ENCODE measurements at places on chromosomes 1 and 21.

- DNase-seq: no peak
Measured at GRCh38 chr1:23576338-23577055, 17.2 kb upstream of the ID3 start.

DNA sequence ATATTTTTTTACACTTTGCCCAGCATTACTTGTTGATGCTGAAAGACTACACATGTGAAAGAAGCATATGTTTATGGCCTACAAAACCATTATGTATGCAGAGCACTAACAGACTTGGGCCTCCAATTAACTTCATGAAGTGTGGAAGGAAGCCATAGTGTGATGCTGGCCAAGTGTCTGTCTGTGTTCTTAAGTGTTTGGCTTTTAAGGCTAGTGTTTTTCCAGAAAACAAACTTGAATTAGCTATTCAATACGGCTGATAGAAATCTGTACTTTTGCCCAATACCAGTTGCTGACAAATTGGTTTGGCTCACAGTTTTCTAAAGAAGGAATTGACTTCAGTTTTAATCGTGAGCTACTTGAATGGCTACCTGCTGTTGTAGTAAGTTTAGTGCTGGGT lies 136.1 kb downstream of the ADGRL2 start:
- DNase-seq: no peak

DNA sequence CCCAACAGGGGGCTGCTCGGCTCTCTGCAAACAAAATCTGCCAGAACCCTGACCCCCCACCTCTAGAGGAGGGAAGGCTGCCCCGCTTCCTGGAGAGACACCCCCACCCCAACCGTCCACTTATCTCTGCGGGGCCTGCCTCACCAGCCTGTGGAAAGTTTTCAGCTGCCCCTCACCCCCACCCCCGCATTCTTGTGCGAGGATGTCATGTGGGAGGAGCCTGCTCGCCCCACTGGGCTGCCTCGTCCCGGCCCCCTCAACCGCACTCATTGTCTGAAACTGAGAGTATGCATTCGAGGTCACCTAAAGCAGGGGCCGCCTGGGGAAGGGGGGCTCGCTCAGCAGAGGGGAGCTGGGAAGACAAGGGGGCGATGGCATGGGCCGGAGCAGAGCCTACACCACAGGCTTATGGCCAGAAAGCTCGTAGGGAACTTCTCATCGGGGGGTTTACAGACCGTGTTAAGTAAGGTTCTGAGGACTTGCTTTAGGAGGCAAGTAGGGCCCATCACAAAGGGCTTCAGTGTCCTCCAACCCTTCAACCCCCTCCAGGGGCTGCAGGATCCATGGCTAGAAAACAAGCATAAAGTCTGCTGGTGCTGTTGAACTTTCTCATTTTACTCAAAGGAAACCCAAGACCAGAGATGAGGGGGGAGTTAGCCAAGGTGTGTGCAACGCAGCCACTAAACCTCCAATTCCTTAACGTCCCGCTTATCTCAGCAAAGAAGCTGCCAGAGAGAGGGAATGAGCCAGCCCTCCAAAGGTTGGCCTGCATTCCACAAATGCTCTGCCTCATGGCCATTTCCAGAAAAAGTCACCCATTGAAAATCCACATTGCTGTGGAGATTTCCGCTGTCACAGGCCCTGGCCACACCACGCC lies 9.4 kb downstream of the EPHA2 start:
- no peak for DNase-seq

GRCh38 chr1:153553830-153554541 lies 4.9 kb upstream of the S100A3 start:
- DNase-seq: no peak

- no peak for DNase-seq
Measured at GRCh38 chr1:21621761-21622436, 47.3 kb downstream of the RAP1GAP start.
